ENCODE measurements at places on chromosomes 12 and 14.
A peak's percentile ranks its signal among the peaks of the same experiment; 100 is the strongest.

DNA sequence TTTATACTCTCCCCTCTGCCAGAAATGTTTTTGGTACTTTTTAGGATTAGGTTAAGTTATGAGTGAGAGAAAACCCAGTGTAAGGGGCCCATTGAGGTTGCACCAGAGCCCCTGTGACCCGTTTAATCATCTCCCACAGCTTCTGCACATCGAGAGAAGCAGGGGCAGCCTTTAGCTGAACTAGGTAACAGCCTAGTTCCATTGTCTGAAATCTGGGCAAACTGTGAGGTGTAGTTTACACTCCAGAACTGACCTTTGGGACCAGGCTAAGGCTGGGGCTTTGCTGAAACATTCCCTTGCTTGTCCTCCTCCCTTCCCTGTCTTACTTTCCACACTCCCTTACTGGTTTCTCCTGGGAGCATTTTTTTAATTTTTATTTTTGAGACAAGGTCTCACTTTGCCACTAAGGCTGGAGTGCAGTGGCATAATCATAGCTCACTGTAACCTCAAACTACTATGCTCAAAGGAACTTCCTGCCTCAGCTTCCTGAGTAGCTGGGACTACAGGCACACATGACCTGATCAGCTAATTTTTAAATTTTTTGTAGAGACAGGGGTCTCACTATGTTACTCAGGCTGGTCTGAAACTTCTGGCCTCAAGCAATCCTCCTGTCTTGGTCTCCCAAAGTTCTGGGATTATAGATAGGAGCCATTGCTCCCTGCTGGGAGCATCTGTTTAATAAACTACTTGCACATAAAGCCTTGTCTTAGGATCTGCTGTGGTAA is 25.9 kb upstream of the DHRS2 start:
- no peak for DNase-seq
- peak overlapping the region; percentile 48 for H3K4me3 ChIP-seq
- peaks cover 7% of the 10 kb centered on the region for H3K36me3 ChIP-seq
- H3K27me3 ChIP-seq, result no peaks in the 10 kb centered on the region
- peak overlapping the region; percentile 88 for H3K27ac ChIP-seq

DNA sequence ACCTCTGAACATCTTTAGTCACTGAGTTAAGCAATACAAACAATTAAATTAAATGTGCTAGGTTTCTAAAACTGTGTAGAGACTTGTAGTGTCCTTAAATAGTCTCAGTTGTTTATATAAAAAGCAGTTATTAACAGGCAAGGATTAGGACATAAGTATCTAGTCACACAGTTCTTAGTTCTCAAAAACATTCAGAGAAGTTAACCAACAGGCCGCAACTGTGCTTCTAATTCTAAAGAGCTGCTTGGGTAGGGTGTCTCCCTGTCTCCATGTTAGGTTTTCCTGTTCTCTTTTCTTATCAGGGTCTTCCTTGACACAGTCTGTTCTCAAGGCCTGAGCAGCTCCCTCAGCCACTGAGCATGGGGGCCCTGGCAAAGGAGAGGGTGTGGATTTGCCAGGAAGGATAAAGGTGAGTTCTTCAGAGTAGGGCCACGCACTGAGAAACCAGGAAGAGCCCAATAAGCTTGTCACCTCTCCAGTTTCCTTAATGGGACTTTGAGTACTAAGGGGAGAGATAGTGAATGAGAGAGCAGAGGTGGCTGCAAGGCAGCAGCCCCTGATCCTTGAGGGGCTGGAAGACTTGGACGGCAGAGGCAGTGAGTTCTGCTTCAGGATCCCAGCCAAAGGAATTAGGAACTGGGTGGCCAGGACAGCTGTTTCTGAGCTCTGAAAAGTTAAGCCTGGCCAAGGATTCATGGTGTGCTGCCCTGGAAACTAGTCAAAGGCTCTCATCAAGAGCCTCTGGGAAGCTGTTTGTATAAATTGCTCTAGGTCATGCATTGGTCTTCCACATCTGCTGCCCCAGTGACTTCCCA is 177.3 kb downstream of the MYRFL start:
- no peaks in the 10 kb centered on the region for H3K4me1 ChIP-seq
- DNase-seq, result no peak
- H3K27me3 ChIP-seq, result no peaks in the 10 kb centered on the region
- no peaks in the 10 kb centered on the region for H3K36me3 ChIP-seq
- H3K4me3 ChIP-seq, result no peak overlapping the region

- no peak for DNase-seq
- H3K4me1 ChIP-seq, result peaks cover 17% of the 10 kb centered on the region
- H3K36me3 ChIP-seq, result peaks cover 31% of the 10 kb centered on the region
- no peak overlapping the region for H3K4me3 ChIP-seq
These were observed 464.8 kb upstream of the RGS6 start for GRCh38 chr14:71467361-71467811.

- H3K4me1 ChIP-seq, result peaks cover 4% of the 10 kb centered on the region
- DNase-seq, result no peak
- H3K4me3 ChIP-seq, result no peak overlapping the region
- peaks cover 10% of the 10 kb centered on the region for H3K27me3 ChIP-seq
These were observed 8.2 kb upstream of the CCDC85C start for GRCh38 chr14:99612071-99612737.

- H3K27ac ChIP-seq, result no peak overlapping the region
- no peaks in the 10 kb centered on the region for H3K27me3 ChIP-seq
- H3K36me3 ChIP-seq, result no peaks in the 10 kb centered on the region
- DNase-seq, result no peak
- H3K4me3 ChIP-seq, result no peak overlapping the region
- H3K4me1 ChIP-seq, result no peaks in the 10 kb centered on the region
These were observed 70.3 kb downstream of the STON2 start for GRCh38 chr14:81329640-81330381.

DNA sequence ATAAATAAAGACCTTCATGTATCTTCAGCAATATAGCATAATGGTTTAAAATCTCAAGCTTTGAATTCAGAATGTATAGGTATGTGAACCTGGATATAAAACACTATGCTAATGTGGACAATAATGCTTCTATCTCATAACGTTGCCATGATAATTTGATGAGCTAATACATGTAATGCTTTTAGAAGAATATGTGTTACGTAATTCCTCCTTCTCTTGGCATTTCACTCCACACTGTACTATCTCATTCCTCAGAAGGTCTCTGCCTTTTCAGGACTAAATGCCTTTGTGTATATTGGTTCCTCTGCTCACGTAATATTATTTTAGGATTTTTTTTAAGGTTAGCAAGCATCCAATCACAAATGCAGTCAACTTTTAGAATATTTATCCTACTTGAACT is 86.5 kb downstream of the FOXA1 start:
- H3K27me3 ChIP-seq, result no peaks in the 10 kb centered on the region
- H3K36me3 ChIP-seq, result no peaks in the 10 kb centered on the region
- no peaks in the 10 kb centered on the region for H3K4me1 ChIP-seq
- H3K27ac ChIP-seq, result no peak overlapping the region
- H3K4me3 ChIP-seq, result no peak overlapping the region

GRCh38 chr12:13061377-13061776 is 17.2 kb downstream of the FAM234B start:
- no peaks in the 10 kb centered on the region for H3K4me1 ChIP-seq
- no peak overlapping the region for H3K4me3 ChIP-seq
- no peaks in the 10 kb centered on the region for H3K27me3 ChIP-seq
- peaks cover 2% of the 10 kb centered on the region for H3K36me3 ChIP-seq
- no peak for DNase-seq

DNA sequence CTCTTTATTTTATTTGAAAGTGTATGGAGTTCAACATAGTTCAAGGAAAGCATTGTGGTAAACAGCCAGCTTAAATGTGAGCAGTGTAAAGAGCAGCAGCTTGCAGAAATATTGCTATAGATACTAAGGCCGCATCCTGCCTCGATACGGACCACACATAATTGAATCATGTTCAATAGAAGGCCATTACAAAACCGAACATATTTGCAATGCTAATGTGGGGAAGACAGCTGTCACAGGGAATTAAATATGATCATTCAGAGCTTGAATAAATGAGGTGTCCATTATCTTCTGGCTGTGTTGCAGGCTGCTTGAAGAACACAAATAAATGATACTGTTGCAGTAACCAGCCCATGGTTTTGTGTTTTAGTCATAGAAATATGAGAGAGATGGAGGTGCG is 173.2 kb downstream of the BRMS1L start:
- no peak for DNase-seq
- H3K27ac ChIP-seq, result no peak overlapping the region
- H3K36me3 ChIP-seq, result no peaks in the 10 kb centered on the region
- no peak overlapping the region for H3K4me3 ChIP-seq
- no peaks in the 10 kb centered on the region for H3K4me1 ChIP-seq

DNA sequence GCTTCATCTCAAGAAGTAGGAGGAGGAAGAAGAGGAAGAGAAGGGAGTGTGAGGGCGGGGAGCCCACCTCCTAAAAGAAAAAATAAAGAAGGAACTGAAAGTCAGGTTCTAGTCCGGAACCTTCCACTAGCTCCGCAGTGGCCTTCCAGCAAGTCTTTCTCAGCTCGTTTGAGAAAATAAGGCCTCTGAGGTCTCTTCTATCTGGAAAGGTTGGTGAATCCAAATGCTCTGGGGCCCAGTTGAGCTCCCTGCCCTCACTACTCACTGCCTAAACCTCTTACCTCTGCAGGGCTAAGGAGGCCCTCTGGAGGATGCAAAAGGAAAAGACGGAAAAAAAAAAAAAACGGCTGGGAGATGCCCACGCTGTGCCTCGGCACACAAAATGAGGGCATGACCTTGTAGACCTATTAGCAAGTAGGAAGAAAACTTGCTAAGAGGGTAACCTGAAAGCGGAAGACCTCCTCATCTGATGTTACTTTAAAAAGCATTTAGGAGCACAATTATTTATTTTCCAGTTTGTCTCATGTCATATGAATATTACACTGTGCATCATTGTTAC is 35.9 kb downstream of the FBLN5 start:
- H3K4me3 ChIP-seq, result no peak overlapping the region
- DNase-seq, result peak; percentile 32
- no peak overlapping the region for H3K27ac ChIP-seq
- H3K4me1 ChIP-seq, result peaks cover 12% of the 10 kb centered on the region

- no peaks in the 10 kb centered on the region for H3K36me3 ChIP-seq
- peaks cover 4% of the 10 kb centered on the region for H3K4me1 ChIP-seq
- no peaks in the 10 kb centered on the region for H3K27me3 ChIP-seq
- H3K4me3 ChIP-seq, result no peak overlapping the region
- H3K27ac ChIP-seq, result no peak overlapping the region
These were observed 64.7 kb downstream of the CLMN start for GRCh38 chr14:95255013-95255412.

- no peak overlapping the region for H3K27ac ChIP-seq
- H3K27me3 ChIP-seq, result no peaks in the 10 kb centered on the region
- H3K4me3 ChIP-seq, result no peak overlapping the region
- no peak for DNase-seq
- H3K36me3 ChIP-seq, result no peaks in the 10 kb centered on the region
These were observed 73.0 kb downstream of the DNAI7 start for GRCh38 chr12:25121916-25122315.

DNA sequence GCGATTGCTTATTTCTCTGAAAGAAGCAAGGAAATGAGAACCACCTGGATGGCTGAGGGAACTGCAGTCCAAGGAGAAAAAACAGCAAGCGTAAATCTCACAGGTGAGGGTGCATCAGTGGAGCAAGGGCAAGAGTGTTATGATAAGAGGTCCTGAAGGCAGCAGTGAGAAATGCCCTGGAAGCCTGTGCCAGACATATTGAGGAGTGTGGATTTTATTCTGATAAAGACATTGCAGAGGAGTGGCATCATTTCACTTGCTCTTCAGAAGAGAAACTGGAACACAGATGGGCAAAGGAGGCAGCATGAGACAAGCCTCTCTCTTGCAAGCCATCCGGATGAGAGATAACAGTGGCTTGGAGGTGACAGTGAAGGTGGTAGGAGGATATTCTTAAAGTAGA is 78.5 kb downstream of the PDE3A start:
- DNase-seq, result no peak
- H3K36me3 ChIP-seq, result no peaks in the 10 kb centered on the region
- H3K27me3 ChIP-seq, result peaks cover 4% of the 10 kb centered on the region
- no peak overlapping the region for H3K27ac ChIP-seq
- no peaks in the 10 kb centered on the region for H3K4me1 ChIP-seq

DNA sequence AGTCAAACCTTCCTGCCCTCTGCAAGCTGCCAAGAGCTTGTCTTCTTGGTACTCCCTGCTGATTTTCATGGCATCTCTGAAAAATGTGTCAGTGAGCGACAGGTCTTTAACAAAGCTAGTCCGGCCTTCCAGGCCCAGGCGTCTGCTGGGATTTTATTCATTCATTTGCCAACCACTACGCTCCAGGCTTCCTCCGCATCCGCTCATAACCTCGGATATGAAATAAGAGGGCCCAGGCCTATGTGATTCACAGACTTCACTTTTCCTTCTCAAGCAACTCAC is 13.8 kb downstream of the TSPAN9 start:
- H3K4me3 ChIP-seq, result no peak overlapping the region
- DNase-seq, result no peak
- H3K27ac ChIP-seq, result no peak overlapping the region
- H3K4me1 ChIP-seq, result no peaks in the 10 kb centered on the region
- H3K36me3 ChIP-seq, result no peaks in the 10 kb centered on the region

- no peak for DNase-seq
- H3K36me3 ChIP-seq, result no peaks in the 10 kb centered on the region
- no peak overlapping the region for H3K27ac ChIP-seq
- H3K27me3 ChIP-seq, result peaks cover 12% of the 10 kb centered on the region
These were observed 87.8 kb downstream of the RIMBP2 start for GRCh38 chr12:130628304-130628703.

GRCh38 chr14:83575301-83575700 is 1954.6 kb upstream of the FLRT2 start:
- no peak for DNase-seq
- H3K36me3 ChIP-seq, result no peaks in the 10 kb centered on the region
- H3K4me3 ChIP-seq, result no peak overlapping the region
- no peak overlapping the region for H3K27ac ChIP-seq
- no peaks in the 10 kb centered on the region for H3K4me1 ChIP-seq

GRCh38 chr14:74238974-74239847 is at the start of gene VSX2:
Gene VSX2 (plus strand): TSS chr14:74239449. CDS start chr14:74239562, 113 bp downstream.
- H3K27ac ChIP-seq, result no peak within 1 kb of the TSS
- H3K27me3 ChIP-seq, result peaks cover 77% of the 10 kb centered on the region
- H3K36me3 ChIP-seq, result no peaks in the 10 kb centered on the region

GRCh38 chr12:1797991-1798640 is 22.2 kb upstream of the LRTM2 start:
- no peaks in the 10 kb centered on the region for H3K36me3 ChIP-seq
- H3K4me3 ChIP-seq, result no peak overlapping the region
- H3K27me3 ChIP-seq, result no peaks in the 10 kb centered on the region
- H3K4me1 ChIP-seq, result peaks cover 5% of the 10 kb centered on the region
- no peak for DNase-seq
- no peak overlapping the region for H3K27ac ChIP-seq

DNA sequence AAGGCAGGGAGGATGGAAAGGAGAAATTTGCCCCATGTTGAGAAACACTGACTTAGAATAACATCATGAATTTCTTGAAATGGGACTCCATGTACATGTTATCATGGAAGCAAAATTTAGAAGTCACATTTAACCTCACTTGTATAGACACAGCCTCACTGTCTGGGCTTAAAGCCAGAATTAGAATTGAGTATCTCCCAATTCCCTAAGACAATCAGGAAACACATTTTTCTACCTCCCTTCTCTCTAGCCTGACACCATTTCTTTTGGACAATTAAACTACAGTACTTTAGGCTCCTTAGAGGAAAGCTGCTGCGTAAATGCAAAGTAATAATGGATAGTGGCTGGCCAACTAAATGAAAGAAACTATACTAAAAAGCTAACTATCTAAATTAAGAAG is 795.5 kb downstream of the C12orf50 start:
- H3K4me3 ChIP-seq, result no peak overlapping the region
- DNase-seq, result no peak
- H3K36me3 ChIP-seq, result no peaks in the 10 kb centered on the region
- no peaks in the 10 kb centered on the region for H3K27me3 ChIP-seq
- H3K27ac ChIP-seq, result no peak overlapping the region
